Activated CD8-positive, alpha-beta memory T cell treated with anti-CD3 and anti-CD28 coated beads for 1 hour (primary cell): ENCODE measurements at places on chromosomes 2 and 18.

DNA sequence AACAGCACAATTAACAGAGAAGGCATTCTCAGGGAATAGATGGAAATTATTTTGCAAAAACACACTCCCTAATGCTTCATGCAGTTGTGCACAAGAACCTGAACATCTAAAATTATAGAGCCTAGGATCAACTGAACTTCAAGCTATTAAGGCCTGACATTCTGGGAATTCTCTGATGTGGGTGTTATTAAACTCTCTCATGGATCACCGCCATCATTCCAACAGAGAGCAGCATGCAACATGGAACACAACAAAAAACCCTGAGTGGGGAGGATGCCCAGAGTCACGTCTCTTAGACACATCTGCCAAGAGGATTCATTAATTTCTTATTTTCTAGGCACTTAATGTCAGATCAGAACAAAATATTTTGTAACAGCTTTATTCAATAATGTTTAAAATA is 543.8 kb downstream of the ERBB4 start:
- no peak for DNase-seq

DNA sequence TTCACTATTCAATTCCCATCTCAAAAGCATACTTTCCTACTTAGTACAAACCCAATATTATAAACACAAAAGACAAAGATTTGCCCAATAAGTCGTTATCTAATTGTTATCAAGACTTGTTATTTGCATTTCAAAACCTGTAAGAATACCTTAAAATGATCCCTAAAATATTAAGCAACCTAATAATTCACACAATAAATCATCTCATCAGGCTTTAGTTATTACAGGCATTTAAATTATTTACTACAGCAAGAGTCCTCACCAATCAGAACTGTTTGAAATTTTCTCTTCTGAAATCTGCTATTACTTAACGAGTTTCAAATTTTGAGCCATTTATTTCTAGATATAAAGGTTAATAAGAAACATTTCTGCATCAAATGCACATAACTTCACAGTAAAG is 1.6 kb downstream of the CCDC88A start:
- DNase-seq = no peak

GRCh38 chr2:236919209-236919608 is 166.5 kb upstream of the COPS8 start:
- no peak for DNase-seq

DNA sequence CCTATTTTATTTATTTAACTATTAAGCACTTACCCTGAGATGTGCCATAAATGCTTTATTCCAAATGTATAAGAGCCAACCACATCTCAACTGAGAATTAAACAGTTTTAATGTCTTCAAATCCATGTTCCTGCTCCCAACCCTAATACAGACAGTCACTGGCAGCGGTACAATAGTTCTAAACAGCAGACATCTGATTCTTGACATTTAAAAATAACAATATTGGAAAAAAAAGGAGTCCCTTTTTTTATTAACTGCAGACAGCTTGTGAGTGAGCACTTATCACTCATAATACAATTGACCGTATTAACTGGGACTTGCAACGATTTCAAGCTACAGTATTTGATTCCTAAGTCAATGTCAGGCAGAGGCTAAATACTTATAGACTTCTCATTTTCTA is 424.6 kb downstream of the TGIF1 start:
- no peak for DNase-seq

GRCh38 chr2:205773989-205774388 is 91.7 kb downstream of the NRP2 start:
- no peak for DNase-seq

DNA sequence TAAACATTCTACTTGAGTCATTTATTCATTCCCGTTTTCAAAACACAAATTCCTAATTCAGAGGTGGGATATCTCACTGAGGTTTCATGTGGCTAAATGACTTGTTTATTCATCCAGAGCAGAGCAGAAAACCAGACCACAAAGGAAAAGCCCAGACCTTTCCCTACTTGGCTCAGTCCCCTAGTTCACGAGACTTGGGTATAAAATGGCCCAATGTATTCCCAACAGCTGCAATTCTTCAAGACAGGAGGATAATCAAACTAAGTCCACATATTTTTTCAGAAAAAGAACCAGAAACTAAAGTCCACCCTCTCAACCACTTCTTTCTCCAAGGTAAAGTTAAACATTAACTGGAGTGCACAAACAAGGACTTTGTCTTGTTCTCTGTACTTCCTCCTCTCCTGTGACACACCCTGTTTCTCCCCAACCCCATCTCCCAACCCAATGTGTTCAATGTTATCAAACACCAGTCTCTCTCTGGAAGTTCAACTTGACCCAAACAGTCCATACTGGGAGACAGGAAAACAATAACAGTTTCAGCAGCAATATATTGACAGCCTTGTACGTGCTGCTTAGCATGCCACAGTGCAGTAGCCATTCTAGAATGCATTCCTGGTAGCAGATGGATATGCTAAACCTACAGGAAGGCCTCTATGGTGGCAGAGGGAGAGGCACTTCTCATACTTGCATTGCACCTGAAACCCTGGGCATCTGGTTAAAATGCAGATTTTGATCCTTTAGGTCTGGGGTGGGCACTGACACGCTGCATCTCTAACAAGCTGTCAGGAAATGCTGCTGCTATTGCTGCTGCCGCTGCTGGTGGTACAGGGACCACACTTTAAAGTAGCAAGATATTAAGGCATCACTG is 110.7 kb downstream of the INO80D start:
- DNase-seq = no peak

GRCh38 chr2:232038251-232038880 is 76.9 kb downstream of the DIS3L2 start:
- no peak for DNase-seq

- DNase-seq = no peak
These were observed 8.1 kb upstream of the GAREM1 start for GRCh38 chr18:32478807-32479206.

DNA sequence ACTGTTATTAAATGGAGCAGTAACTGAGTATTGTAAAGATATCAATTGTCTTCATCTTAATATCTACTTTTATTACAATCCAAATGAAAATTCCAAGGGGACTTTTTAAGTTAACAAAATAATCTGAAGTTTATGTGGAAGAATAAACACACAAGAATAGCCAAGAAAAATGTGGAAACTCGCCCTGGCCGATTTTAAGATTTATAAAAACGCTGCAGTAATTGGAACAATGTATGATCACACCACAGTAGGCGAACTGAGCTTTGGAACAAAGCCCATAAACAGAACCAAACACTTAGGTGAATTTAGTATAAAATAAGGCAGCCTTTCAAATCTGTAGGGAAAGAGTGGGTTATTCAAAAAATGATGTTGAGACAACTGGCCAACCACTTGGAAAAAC is 96.3 kb downstream of the ANTXR1 start:
- DNase-seq = no peak

DNA sequence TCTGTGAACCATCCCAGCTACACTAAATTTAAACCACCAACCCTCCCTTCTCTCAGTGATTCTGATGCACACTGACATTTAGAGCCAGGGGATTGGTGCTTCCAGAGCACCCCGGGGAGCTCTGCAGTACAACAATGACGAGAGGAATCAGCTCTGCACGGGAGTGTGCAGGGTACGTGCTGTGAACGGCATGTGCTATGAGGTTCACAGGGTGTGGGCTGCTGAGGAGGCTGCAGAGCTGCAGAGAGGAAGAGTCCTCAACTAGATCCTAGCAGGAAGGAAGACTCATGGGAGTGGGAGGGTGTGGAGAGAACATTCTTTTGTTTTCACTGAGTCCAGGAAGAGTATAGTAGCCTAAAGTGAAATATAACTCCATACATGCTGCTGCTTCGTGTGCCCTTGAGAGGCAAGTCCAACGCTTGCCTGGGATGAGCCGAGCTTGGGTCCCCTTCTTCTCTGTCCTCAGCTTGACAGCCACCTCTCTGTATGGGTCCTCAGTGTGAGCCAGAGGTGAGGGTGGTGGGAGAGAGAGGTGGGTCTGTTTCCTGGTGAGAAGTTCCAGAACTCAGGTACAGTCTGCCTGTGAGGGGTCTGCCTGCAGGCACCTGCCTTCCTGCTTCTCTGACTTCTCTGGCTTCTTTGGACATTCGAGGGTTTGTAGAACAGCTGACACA is 118.8 kb downstream of the CTIF start:
- DNase-seq = no peak

GRCh38 chr2:148201075-148202004 is 180.4 kb downstream of the MBD5 start:
- DNase-seq = no peak

DNA sequence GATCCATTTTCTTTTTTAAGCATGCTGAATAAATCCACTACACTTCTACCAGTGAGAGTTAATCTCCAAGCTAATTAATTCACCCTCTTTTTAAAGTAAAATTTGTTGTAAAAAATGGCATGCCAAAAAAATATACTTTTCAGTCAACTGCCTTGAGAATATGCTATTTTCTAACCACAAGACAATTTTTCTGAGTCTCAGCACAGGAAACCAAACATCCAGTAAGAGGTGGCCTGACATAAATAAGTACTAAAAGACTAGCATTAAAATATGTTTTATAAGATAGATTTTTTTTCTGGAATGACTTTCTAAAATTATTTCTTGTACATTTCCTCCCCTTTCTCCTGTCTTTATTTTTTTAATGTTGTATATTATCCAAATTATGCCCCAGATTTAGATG is 2.9 kb downstream of the FBXO36 start:
- DNase-seq = no peak

GRCh38 chr2:105446501-105446900 is 47.6 kb upstream of the FHL2 start:
- no peak for DNase-seq

DNA sequence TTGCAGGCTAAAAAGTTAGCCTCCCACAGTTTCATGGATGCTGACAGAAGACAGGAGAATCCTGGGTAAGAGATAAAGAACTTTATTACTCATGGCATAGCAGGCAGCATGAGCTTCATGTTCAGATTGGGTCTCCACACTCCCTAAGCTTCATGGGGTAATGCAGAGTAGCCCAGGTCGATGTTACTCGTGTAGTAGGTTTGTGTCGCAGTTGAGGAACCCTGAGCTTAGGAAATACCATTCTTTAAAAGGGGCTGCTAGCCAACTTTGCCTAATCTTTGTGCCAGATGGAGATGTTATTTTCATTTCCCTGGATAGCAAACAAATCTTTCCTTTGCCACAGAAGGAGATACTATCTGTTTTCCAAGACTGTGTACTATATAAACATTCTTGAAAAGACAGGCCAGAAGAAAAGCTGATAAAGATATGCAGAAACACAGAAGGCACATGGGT is 117.6 kb downstream of the LTBP1 start:
- DNase-seq = no peak

- no peak for DNase-seq
These were observed 598.6 kb downstream of the SLC4A3 start for GRCh38 chr2:220226076-220226475.

DNA sequence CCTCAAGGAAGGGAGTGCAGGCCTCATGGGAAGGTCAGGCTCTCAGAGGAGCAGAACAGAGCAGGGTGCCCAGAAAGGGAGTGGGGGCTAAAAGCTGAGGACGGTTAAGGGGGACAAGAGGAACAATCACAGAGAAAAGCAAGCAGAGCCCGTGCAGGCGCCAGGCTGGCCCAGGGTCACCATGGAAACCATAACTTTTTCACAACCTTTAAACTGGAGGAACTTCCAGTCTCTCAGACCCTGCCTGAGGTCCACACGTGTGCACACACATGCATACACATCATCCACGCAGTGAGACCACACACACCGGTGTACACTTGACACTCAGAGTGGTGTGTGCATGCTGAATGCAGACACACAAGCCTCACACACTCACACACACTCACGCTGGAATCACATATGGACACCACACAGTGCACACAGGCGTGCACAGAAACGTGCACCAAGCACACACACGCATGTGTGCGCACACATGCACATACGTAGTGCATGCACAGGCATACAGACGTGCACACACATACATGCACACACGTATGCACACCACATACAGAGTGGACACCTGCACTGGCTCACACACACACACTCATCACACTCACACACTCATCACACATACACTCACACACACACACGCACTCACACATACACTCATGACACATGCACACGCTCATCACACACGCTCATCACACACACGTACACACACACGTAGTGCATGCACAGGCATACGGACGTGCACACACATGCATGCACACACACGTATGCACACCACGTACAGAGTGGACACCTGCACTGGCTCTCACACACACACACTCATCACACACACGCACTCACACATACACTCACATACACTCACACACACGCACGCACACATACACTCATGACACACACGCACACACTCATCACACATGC is 37.2 kb upstream of the SNED1 start:
- no peak for DNase-seq

- DNase-seq = no peak
These were observed 6.5 kb downstream of the POU3F3 start for GRCh38 chr2:104860451-104860790.

DNA sequence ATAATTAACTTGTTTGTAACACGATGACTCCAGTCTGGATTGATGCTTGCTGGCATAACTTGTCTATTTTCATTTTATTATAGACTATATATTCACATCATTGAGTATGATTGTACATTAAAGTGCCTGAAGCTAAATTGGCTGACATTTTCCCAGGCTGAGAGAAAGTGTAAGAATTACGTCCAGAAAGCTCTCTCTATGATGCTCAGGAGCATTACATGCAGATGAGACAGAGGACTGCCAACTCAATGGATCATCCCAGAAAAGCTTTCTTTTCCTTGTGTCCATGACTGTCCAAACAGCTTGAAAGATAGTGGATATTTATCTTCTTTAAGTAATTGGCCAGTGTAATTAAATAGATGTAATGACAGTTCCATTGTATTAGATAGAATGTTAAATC is 1372.2 kb upstream of the TMEFF2 start:
- no peak for DNase-seq

DNA sequence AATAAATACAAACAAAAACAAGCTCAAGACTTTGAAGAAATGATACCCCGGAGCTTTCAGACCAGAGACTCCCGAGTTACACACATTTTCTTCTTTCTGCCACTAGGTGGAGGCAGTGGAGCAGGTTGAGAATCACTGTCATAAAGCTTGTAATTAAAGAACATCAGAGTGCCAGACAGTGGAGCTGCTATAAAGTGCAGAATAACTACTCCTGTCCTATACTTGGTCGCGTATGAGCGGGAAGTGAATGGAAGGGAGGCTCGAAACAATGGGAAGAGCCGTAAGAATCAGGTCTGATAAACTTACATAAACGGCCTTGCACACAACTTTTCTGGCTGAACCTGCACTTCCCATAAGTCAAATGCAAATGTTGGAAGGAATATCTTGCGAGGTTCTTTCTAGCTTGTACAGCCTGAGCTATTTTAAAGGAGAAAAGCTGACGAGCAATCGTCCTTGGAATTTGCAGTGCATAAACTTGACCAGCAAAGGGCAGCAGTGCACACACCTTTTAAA is 189.0 kb downstream of the RPIA start:
- no peak for DNase-seq

DNA sequence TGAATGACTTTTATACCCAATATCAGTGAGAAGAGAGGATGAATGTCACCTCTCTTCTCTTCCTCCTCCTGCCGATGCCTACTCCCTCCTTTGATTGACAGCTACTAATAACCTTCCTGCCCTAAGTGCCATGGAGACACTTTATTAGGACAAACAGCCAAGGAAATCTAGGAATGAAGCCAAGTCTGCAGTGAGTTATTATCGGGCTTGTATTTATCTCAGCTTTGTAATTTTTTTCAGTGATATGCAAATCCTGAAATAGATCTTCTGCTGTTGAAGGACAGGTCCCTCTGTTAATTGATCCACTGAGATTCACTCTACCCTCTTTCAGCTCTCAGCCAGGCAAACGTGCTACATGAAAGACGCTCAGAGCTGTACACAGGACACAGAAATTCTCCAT is 686.7 kb downstream of the TMEM182 start:
- DNase-seq = no peak

GRCh38 chr18:35835833-35836232 is 136.6 kb upstream of the RMP24 start:
- no peak for DNase-seq

GRCh38 chr2:67845621-67846369 is 217.0 kb downstream of the C1D start:
- DNase-seq = no peak
